CD4-positive, alpha-beta T cell treated with Interleukin-21 for 1 hour (primary cell): ENCODE measurements at places on chromosomes 1 and 21.

DNA sequence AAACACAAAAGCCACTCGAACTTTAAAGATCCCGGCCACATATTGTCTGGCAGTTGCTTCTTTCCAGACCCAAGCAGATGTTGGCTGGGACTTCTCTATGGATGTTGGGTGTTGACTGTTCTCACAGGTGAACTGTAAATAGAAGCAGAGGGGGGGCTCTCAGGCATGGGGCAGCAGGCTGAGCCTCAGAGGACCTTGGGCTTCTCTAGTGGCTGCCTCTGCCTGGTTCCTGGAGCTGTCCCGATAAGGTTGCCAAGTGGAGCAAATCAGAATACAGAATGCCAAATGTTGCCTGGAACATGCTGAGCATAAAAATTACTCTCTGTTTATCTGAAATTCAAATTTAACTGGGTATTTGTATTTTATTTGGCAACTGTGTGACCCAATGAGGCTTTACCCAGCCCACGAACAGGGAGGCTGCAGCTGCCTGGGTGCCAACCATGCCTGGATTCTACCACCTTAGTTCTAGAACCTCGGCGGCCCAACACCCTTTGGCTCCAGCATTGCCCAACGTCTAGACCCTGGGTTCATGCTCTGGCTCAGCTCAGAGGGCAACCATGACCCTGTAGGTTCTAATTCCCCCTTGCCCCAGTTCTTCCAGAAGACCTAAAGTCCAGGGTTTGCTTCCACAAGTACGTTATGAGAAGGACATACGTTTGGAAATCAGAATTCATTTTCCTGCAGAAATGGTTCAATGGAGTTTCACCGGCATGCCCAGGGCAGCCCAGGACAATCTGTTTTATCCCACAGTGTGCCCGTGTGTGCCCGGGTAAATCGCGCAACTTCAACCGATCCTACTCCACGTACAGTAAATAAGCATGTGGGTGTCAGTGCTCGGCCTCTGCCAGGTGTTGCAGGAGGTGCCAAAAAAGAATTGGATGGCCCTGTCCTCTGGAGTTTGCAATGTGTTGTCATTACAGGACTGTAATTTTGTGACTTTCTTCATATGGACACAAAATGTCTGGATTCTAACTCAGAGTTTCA is 5.4 kb upstream of the SLC45A1 start:
- DNase-seq: no peak

- DNase-seq: peak; percentile 46
These were observed 330.9 kb downstream of the S1PR1 start for GRCh38 chr1:101567582-101568189.

DNA sequence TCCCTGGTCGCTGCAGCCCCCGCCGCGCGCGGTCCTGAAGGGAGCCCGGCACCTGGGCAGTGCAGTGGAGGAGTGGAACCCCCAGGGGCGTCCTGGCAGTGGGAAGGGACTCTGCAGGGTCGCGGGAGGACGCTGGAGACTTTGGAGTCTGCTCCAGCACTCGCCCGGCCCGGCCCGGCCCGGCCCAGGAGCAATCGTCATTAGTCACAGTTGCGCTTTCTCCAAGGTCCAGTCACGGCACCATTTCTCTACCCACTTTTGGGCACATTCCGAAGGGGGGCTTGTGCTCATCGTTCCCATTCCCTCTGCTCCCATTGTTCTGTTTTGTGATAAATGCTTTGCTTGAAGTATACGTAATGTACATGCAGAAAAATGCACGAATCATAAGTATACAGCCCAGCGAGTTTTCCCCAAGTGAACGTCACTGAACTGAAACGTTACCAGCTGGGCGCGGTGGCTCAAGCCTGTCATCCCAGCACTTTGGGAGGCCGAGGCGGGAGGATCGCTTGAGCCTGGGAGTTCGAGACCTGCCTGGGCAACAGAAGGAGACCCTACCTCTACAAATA is 999 bp downstream of the THAP3 start:
- DNase-seq: no peak

- no peak for DNase-seq
These were observed 81.3 kb downstream of the GRIK3 start for GRCh38 chr1:36953061-36953460.

- peak; percentile 52 for DNase-seq
These were observed 160.8 kb downstream of the VAV3 start for GRCh38 chr1:107804134-107804533.

GRCh38 chr1:224929335-224930237 is at the start of gene DNAH14:
Gene DNAH14 (plus strand): TSS chr1:224929675. CDS start chr1:224952703, 23,028 bp downstream.
- no peak for DNase-seq

DNA sequence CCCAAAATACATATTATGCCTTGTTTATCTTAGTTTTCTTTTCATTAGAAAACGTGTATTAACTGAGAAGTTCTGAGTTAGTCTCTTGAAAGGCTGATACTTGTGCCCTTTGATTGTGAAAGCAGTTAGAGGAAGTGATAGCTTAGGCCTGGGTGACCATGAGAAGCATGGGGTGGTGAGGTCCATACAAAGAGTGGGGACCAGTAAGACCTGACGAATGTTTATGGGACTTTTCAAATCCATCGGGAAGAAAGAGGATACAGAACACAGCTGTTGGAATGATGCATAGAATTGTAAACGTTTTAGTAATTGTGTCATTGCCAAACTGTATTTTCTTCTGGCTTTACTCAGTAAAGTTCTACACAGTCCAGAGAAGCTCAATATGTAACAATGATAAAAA is 259.8 kb downstream of the LMO4 start:
- no peak for DNase-seq
